ENCODE measurements at places on chromosomes 1 and 21.

DNA sequence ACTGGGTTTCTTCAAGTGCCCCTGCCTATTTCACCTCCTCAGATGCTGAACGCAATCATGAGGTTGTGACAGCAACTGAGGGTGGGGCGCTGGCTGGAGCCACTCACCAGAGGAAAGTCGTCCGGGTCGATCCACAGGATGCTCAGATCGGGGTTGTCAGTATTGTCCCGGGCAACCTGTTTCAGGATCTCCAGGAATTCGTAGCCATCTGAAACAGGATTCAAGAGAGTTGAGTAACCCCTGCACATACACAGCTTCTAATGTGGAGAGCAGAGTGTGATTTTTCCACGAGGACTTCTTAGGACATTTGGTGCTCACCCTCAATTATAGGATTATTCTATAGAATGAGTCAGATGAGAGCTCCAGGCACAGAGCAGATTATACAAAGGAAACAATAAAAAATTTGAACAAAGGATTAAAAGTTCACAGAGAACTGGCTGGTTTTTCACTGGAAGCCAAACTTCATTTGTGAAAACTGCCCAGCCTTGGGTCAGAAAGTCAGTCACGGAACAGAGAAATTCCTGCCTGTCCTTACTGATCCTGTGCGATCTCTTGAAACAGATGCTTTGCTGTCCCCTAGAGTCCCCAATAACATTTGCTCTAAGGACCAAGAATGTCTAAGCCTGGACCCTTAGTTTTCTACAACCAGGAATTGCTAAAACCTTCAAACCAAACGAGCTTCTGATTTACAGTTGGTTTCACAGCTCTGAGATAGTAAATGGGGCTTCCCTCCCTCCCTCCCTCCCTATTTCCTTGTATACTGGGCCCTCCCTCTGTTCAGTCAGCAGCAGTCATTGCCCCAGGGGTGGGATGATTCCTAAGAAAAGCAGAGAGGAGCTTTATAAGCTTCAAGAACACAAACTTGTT lies 63.2 kb downstream of the CASQ2 start:
- no peak for DNase-seq

DNA sequence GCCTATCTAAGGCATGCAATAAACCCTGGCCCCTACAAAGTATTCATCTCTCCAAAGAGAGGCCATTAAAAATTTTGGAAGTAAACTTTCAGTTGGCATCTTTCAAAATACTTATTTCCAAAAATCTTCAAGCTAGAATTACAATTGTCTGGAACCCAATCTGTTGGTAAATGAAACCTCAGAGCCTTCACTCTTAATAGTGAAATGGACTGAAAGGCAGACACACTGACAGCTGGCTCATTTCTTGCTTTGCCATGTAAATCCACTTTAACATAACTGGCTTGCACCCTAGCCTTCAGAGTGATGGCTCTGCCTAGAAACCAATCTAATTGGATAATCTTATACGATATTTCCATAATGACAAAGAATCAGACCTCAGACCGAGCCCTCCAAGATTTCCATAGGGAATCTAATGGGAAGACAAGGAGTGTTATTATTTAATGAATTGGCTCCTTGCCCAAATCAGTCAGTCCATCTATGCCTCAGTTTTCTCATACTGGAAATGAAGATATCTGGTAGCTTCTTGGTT lies 9.2 kb upstream of the PALMD start:
- DNase-seq = no peak

DNA sequence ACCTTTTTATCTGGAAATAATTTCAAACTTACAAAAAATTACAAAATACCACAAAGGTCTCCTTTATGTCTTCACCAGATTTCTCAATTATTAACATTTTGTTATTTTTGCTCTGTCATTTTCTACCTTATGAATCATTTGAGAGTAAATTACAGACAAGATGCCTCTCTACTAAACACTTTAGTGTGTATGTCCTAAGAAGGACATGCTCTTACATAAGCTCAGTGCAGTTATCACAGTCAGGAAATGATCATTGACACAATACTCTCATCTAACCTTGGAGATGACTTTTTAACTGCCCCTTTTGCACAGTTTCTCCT lies 378.9 kb upstream of the RUNX1 start:
- no peak for DNase-seq

DNA sequence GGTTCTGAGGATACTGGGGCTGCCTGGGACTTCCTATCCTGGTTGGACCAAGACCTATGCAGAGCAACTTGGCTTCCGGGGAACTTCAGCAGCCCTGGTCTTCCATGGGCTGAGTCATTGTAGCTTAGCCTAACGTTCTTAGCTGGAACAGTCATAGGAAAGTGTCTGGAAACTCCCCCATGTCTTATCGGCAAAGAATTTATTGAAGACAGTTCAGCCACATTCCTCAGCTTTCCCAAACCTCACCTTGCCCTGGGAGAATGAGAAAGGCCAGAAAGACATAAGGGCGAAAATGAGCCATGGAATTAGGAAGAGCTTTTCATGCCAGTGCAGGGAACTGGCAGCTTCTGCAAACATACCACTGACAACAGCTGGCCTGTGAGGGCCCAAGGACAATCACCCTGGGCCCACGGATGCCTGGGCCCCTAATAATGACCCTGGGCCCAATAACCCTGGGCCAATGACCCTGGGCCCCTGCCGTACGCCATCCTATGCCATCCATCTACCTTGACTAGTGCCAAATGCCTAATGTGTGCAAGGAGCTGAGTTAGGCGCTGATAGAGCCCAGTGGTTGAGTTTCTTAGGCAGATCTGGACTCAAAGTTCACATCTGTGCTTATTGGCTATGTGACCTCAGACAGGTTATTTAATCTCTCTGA lies 114.4 kb upstream of the GADD45A start:
- DNase-seq = no peak

- no peak for DNase-seq
Observed at GRCh38 chr21:18548249-18548648, 144.7 kb upstream of the TMPRSS15 start.

DNA sequence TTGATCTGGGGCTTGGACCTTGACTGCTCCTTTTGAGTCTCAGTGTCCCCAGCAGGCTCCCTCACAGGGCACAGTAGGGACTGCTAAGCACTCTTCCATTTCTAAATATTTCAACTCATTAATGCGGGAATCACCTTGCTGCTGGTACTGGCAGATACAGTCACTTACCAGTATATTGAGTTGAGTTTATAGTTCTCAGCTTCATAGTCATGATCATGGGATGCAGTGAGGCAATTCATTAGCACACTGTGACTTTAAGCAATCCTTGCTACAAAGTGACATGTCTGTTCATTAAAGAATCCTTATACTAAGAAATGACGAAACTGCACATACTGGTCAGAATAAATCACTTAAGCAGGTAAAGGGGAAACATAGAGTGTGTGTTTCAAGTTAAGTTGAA lies 240.8 kb downstream of the SPATA17 start:
- no peak for DNase-seq

GRCh38 chr21:32372755-32373154 lies 20.1 kb downstream of the URB1 start:
- DNase-seq = no peak

GRCh38 chr1:240823357-240823756 lies 211.4 kb upstream of the GREM2 start:
- no peak for DNase-seq

DNA sequence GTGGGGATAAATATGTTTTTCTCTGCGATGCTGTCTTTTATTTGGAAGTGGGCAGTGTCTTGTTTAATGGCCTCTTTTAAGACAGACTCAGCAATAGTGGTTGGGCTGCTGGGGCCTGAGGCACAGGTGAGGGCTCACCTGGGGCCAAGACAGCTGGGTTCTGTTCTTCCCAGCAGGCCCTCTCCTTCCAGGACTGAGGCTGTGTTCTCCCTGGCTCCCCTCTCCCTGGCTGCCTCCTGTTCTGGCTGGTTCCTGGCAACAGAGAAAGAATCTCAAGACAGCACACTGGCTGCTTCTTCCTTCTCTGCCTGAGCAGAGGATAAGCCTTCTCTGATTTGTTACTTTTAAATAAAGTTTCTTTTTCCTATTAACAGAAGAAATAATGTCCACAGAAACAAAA lies 7.4 kb upstream of the GRHL3 start:
- DNase-seq = no peak
